ENCODE measurements at places on chromosomes 13 and 19.

DNA sequence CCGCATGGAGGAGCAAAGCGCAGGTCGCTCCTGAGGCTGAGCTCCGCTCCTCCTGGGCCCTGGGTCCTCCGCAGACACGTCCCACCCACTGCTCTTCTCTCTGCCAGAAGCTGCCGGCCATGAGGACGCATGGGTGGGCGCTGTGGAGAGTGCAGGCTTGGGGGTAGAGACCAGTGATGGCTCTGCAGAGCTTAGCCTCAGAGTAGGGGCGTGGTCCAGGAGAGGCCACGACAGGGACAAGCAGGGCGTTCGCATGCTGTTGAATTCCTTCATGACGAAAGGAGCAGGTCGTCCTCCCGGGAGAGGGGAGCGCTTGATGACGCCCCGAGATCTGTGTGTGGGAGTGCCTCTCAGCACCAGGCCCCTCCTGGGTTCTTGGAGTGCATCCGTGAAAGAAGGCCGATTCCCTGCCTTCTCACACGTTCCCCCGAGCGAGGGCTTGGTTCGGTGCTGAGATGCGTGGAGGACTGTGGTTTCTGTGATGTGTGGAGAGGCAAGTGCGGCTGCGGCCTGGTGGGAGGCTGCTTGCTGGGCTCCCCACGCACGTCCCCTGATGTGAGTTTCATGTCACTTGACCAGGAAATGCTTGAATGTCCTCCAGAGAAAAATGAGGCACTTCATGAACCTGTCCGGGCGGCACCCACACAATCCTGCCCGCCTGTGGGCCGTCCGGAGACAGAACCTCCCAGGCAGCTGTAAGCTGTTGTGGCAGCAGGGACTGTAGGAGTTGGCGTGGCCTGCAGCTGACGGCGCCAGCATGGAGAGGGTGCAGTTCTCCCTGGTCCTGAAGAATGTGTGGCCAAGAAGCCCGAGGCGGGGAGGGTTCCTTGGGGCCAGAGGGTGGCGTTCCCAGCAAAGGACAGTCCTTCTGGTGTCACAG lies 4.5 kb downstream of the SF3A2 start:
- no peak for DNase-seq

DNA sequence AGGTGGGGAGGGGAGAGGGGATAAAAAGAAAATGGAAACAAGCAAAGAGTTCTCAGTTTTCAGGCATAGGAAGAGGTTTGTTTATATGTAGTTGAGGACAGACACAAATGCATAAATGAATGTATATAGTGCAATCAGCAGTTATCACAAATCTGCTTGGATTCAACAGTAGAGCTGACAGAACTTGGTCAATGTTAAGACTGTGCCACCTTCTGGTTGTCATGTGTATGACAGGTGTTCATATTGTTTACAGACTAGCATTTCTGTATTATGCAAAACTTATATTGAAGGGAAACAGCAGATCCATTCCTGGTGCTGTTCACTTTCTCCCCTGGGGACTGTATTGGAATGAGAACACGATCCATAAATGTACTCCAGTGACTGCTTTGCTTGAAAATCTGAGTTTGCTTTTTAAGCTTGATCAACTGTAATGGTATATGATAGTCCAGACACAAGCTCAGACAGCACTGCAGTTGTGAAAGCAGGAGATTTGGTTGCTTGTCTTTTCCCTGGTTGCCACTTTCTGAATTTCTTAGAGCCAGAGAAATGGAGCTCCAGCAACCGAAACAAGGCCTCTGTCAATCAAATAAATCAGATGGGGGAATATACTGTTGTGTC lies 319.5 kb upstream of the OBI1 start:
- peak; percentile 79 for DNase-seq

- peak; percentile 37 for DNase-seq
Observed at GRCh38 chr13:28100150-28101121, at the start of gene FLT3. FLT3 (minus strand) TSS chr13:28100576; CDS start chr13:28100510, 66 bp downstream.

DNA sequence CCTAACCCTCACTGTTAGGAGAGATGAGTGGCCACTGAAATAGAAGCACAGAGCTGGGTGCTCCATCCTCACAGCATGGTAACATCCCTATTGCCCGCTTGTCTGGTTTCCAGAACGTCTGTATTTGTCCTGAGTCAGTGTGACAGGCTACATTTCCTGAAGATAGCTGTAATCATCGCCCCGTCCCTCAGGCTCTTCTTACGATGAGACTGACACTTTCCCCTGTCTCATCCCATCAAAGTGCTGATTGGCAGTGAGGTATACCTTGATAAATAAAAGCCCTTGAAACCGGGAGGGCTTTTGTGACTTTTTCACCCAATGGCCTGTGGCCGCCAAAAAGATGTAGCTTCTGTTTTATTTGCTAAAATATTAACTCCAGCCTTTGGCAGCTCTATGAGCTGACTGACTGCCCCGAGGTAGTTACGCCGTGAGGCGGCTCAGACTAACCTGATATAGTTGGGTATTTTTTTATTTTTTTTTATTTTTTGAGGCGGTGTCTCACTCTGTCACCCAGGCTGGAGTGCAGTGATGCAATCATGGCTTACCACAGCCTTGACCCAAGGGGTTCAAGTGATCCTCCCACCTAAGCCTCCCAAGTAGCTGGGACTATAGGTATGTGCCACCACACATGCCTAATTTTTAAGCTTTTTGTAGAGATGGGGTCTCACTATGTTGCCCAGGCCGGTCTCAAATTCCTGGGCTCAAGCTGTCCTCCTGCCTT lies 5.7 kb upstream of the LRRC4B start:
- DNase-seq = no peak

DNA sequence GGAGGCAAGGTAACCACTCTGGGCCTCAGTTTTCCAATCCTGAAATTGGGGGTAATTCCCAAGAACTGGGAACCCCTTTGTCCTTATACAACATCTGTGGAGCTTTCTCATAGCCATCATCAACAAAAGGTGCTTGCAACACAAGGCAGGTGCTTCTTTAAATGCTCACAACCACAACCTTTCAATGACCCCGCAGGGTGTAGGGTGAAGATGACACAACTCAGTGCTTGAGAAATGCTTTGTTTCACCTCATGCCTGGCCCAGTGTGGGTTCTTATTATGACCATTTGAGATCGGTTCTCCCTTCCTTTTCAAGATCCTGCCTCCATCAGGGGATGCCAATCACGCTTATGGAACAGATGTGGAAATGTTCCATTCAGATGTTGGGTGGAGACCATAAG lies 8.4 kb downstream of the WIZ start:
- no peak for DNase-seq

DNA sequence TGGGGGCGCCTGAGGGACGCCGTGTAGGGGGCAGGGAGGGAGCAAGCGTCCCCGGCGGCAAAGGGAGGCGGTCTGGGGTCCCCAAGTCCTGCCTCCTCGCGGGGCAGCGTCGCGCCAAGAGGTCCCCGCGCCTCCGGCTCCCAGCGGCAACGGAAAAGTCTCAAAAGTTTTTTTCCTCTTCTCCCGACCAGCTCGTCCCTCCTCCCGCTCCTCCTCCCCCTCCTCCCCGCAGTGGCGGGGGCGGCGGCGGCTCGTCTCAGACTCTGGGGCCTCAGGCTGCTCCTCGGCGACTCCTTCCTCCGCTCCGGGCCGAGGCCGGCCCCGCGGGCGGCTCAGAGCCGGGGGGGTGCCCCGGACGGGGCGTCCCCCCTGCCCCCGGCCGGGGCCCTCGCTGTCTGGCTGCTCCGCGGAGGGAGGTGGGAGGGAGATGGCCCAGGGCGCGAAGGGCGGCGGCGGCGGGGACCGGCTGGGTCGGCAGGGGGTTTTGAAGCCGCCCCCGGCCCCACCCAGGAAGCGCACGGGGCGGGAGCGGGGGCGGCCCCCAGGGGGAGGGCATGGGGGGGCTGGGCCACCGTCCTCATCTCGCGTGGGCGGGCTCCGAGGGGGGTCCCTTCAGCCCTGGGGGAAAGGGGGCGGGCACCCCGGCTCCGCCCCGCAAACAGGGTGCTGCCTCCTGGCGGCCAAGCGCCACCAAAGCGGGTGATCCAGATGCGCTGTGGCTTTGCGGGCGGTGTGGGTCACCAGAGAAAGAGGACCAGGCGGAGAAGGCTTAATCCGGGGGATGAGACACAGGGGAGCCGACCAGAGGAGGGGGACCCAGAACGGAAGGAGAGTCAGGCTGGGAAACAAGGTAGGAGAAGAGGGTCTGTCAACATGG lies at the start of gene TGFB1:
Gene TGFB1, minus strand, starts transcription at position 457 of the 877 bp plus-strand sequence. CDS start 878 bp downstream, outside the sequence.
- DNase-seq = peak; percentile 80

DNA sequence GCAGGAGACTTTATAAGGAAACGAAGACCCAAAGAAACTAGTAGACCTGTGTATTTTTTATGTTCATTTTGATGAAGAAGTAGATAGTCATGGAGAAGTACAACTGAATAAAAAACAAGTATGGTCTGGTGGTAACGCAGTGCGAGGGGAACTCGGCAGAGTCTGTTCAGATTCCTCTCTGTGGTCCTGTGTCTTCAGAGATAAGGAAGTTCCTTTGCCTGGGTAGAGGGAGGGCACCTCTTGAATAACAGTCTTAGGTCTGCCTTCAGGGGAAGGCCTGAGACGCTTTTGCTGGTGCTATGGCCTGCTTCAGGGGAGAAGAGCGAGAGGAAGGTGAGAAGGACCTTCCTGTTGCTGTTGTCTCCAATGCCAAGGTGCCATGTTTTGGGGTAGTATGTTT lies 25.9 kb upstream of the SLC46A3 start:
- DNase-seq = peak; percentile 46

- DNase-seq = no peak
Observed at GRCh38 chr19:34128558-34129250, 43.6 kb upstream of the LSM14A start.

DNA sequence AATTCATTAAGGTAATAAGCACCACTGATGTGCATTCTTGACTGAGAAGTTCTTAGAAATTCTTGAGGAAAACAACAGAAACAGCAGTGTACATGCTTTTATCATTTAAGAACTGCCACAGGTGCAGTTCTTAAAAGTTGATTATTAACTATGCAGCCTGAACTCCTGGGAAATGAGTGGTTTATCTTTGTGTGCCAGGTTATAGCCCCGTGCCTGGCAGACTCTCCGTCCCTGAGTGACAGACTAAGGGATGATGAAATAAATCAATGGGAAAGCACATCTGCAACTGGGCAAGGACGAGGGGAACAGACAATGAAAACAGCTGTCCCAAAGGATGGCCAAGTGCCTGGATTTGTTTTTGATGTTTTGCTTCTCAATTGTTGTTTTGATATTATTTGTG lies 84.4 kb upstream of the SPATA13 start:
- DNase-seq = no peak

DNA sequence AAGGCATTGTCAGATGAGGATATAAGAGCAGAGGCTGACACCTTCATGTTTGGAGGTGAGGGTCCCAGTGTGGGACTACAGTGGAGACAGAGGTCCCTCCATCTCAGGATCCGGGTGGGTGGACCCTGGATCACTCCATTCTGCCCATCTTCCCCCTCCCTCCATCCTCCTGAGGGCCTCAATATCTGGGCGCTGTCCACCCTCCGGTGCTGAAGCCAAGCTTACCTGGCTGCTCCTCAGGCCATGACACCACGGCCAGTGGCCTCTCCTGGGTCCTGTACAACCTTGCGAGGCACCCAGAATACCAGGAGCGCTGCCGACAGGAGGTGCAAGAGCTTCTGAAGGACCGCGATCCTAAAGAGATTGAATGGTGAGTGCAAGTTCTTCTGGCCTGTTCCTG lies 11.9 kb downstream of the CYP4F12 start:
- DNase-seq = no peak

- no peak for DNase-seq
Observed at GRCh38 chr19:51066393-51067186, 1.7 kb upstream of the KLK13 start.

All from AML-193 (cell line).